Naive thymus-derived CD8-positive, alpha-beta T cell (primary cell): ENCODE measurements at places on chromosomes 2 and 18. TPM values are rescaled to one million over a fixed set of nuclear protein-coding genes. Genes with fewer than 3 reads are reported as not detected.

- no peak for DNase-seq
These were observed 415.1 kb upstream of the CHST9 start for GRCh38 chr18:27600245-27600644.

- no peak for DNase-seq
These were observed 1.3 kb upstream of the PNO1 start for GRCh38 chr2:68156419-68156818.

DNA sequence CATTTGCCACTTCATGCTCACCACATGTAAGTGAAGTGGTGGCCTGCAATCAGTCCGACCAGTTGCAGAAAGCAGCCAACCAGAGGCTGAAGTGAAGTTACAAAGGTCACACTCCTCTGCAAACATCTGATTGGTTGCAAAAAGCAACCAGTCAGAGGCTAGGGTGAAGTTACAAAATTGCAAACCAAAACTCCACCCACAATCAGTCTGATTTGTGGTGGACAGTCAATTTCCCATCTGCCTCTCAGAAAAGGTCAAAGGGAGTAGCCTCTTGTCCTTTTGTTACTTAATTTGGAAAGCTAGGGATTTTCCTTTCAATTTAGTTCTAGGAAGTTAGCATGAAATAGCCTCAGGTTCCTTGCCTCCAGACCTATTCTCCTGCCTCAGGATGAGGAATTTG is 185.0 kb downstream of the UXS1 start:
- no peak for DNase-seq

GRCh38 chr2:159933040-159933726 is 129.2 kb downstream of the PLA2R1 start:
- DNase-seq = no peak

GRCh38 chr2:128444121-128444771 is 125.6 kb upstream of the HS6ST1 start:
- DNase-seq = peak; percentile 56

GRCh38 chr18:36212301-36213171 is 25.2 kb downstream of the MOCOS start:
- DNase-seq = no peak

GRCh38 chr2:118687192-118687591 is 160.3 kb downstream of the EN1 start:
- no peak for DNase-seq

- peak; percentile 41 for DNase-seq
These were observed 39.1 kb upstream of the FAM136A start for GRCh38 chr2:70340761-70341476.

GRCh38 chr2:177281400-177282180 is 17.1 kb upstream of the NFE2L2 start:
- DNase-seq = no peak

- no peak for DNase-seq
These were observed 272.8 kb downstream of the CYRIA start for GRCh38 chr2:16392647-16393499.

DNA sequence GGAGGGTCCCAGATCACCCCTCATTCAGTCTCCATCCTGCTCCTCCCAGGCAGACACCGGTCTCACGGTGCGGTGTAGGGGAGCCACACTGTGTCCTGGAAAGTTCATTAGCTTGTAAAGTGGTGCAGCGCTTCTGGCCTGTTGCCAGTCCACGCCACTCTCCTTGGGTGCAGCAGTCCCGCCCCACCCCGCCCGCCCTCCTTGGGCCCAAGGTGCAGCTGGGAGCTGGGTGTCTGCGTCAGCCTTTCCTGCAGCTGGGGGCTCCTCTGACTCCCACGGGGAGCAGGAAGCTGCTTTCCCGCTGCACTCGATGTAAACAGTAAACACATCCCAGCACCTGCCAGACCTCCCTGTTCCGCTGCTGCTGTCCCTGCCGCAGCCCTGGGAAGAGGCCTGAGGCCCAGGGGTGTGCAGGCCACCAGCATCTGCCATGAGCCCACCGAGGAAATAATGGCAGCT is 53.8 kb upstream of the ASB18 start:
- no peak for DNase-seq

The SPP2 gene
- total RNA-seq = not detected

GRCh38 chr2:3656762-3657721 is 958 bp upstream of the ALLC start:
- no peak for DNase-seq

The PAIP2B gene
- 12.2 TPM for total RNA-seq
